ENCODE measurements at places on chromosomes 3 and 15.

DNA sequence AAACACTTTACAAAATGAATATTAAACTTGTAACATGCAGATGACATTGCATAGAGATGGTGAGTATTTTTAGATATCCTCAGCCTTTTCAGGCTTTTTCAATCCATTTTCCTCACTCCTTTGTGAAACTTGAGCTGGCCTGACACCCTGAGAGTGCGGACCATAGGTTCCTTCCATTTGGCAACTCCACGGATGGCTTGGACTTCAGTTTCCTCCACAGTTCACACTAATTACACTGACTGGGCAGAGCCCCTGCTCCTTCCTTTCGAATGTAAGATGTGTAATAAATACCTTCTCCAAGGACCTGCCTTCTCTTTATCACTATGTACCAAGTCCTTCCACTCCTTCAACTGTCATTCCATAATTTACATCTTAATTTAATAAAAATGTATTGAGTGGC lies 141.7 kb upstream of the LRIG1 start:
- no peak for DNase-seq

DNA sequence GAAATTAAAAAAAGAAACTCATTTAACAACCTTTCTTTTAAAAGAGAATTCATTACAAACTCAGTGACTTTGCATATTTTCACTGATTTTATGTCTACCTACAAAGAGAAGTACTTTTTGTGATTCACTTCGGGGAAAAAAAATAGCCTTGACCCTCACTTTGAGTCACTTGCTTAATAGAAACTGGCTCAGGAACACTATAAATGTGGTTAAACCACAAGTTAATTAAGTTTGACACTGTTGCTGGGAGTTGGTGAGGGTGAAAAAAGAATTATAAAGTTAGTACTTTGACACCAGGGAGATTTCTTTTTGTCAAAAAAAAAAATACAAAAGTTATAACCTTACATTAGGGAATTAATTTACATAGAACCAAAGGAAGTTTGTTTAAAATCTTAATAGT lies 810.9 kb downstream of the NR2F2 start:
- no peak for DNase-seq

DNA sequence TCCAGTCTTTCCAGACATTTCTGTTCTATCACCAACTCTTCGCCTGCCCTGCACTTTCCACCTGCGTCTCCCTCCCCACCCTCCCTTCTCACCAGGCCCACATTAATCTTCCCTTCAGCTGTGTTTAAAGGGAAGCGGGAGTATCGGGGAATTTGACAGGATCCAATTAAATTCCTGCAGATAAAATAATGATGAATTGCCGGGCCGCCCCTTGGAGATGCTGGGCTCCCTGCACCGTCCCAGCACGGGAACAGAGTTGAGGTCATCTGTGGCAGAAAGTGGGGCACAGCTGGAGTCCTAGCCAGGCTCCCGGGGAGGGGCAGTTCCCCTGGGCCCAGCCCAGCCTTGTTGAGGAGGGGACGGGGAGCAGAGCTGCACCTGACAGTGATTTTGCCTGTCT lies 30.3 kb downstream of the PLXNA1 start:
- no peak for DNase-seq

- no peak for DNase-seq
These were observed 7.2 kb upstream of the TIMP4 start for GRCh38 chr3:12165909-12166308.

GRCh38 chr3:27253391-27253790 lies 115.8 kb downstream of the NEK10 start:
- DNase-seq = no peak

DNA sequence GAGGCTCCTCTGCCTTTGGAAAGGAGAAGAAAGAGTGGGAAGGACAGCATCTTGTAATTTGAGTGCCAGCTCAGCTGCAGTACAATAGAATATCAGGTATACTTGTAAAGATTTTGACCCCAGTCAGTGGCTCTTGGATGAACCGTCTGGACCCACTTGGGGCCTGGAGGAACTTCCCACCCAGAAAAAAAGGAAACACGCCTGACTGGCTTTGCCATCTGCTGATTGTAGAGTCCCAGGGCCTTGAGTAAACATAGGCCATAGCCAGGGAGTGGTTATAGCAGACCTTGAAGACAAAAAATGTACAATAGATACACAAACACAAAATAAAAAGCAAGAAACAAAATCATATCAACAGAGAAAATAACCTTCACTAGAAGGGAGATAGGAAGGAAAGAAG lies 112.1 kb downstream of the GOLIM4 start:
- DNase-seq = no peak

DNA sequence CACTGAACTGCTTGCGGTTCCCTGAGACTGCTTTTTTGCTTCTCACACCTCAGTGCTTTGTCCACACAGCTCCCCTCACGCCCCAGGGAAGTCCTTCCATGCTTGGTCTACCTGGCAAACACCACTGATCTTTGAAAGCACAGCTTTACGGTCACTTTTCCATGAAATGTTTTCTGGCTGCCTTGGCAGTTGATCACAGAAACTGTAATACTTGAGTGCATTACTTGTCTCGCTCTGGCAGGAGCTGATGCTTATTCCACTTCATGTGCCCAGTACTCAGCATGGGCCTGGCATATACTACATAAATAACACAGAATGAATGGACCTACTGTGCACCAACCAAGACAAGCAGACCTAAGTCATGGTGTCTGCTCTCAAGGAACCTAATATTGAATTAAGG lies 121.1 kb downstream of the MEX3B start:
- DNase-seq = no peak

GRCh38 chr15:41018534-41018933 lies 65.3 kb downstream of the CHAC1 start:
- DNase-seq = no peak

GRCh38 chr3:22399566-22399965 lies 648.6 kb upstream of the ZNF385D start:
- DNase-seq = peak; percentile 17

DNA sequence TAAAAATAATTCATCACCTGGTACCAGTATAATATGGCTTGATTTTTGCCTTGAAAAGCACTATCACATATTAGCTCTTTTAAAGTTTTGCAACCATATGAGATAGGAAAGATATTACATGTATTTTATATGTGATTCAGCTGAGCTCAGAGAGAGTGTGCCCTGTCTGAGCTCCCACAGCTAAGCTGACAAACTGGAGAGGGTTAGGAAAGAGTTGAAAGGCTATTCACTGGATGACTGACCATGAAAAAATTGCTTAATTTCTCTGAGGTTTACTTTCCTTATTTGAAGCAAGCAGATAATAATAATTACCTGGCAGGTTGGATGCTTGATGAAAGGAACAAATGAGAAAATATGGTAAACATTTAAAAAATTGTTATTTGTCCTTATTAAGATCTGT lies 97.4 kb upstream of the CCDC80 start:
- DNase-seq = no peak

GRCh38 chr15:69634860-69635259 lies 182.2 kb downstream of the RPLP1 start:
- DNase-seq = no peak

GRCh38 chr15:89772932-89773583 lies 3.1 kb upstream of the MESP2 start:
- peak; percentile 75 for DNase-seq

DNA sequence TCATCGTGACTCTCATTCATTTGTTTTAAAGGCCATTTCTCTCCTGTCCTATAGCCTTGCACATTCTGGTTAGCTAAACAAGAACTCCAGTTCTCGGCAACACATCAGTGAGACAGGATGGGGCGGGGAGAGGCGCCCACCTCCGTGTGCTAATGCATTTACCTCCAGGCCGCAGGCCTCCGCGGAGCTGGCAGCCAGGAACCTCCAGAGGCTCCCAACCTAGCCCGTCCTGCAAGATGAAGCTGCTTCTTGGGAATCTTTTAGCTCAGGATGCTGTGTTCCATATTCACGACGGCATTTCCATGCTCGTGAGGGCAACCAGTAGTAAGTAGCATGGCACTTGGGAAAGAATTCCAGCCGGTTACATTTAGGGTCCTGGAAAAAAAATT lies 47.9 kb downstream of the RGMA start:
- DNase-seq = no peak

DNA sequence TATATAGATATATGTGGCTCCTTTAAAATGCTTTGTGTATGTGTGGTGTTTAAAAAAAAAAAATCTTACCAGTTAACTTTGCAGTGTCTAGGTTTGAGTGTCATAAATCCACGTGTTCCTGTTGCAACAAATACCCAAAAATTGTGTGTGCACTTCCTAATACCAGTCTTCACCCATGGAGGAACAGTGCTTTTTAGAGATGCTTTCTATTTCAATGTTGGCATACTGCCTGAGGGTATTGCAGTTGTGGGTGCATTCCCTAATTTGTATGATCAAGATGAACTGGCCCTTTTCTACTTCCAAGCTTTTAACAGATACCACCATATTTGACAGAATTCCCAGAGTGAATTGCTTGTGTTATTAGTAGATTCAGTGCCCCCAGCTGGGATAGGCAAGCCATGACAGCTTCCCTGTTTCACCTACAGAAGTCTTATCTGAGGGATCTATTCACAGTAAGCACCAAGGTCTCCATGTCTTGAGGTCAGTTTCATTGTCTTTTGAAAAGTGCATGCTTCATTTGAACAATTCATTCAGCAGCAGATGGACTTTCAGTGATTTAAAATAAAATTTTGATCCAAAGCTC lies 68.9 kb upstream of the GOLGA6B start:
- peak; percentile 9 for DNase-seq

DNA sequence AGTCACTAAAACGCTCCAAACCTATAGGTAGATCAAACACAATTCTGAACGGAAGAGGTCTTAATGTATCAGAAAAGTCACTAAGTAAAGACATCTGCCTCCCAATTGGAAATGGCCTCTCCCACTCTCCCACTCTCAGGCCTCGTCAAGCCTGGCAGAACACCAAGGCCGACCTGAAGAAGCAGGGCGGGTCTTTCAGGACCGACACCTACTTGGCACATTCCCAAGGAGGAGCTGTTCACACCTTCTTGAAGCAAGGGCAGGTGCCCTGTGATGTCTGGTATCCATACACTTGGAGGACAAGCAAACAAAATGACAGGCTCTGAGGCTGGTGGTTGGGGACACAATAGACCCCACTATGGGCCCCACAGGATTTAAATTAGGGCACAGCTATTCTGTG lies 30.0 kb downstream of the XXYLT1 start:
- no peak for DNase-seq

DNA sequence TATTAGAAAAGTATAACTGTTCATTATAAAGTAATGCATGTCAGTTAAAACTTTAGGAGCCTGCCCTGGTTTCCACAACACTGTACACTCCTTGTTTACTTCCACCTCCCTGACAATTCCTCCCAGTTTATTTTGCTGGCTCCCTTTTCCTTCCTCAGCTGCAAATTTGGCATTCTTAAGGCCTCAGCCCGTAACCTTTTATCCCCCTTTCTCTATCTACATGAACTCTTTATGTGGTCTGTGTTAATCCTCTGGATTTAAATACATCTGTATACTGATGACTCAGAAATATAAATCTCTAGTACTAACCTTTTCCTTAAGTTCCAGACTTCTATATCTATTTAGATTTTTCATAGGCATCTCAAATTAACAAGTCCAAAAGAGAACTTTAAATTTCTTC lies 143.6 kb downstream of the OTOL1 start:
- DNase-seq = no peak

DNA sequence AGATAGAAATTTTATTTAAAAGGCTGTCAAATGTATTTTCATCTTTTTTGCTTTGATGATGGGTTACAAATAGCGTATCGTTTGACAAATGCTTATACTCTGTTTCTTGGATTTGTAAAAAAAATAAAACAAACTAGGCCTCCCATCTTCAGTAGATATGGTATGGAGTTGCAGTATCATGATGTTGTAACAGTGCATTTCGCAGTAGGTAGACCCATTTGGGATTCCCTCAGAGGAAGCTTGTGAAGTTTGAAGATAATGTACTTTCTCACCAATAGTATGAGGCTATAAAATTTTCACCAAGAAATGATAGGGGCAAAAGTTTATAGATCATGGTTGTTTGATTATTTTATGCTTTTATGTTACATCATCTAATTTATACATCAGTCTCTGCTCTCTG lies 10.8 kb downstream of the MBNL1 start:
- no peak for DNase-seq

DNA sequence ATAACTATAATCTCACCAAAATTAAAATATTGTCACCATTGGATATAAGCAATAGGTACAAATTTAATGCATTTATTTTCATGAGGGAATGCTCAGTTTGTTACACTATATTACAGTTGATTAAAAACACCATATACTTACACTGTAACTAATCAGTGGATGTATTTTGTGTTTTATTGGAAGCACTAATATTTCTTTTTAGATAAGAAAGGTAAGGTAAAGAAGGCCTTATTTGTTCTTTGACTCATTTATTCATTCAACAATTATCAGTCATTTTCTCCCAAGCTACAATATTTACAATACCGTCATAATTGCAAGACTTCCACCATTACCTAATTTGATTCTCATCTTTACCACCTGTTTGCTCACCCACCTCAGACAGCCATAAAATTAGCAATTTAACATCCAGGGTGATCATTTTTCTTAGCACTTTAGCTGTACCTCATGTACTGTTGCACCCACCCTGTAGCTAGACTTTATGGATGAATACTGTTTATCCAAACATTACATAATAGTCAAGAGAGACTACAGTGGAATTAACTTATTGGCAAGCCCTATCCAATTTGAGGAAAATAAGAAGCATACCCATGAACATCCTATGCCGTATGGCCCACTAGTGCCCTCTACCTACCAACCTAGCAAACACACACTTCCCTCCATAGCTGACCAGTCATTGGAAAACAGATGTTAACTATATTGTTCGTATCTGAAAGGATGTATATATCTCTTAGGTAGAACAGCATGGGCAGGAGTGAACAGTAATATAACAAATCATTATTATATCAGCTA lies 229.6 kb downstream of the BBX start:
- DNase-seq = peak; percentile 34

GRCh38 chr3:30458376-30459171 lies 147.8 kb upstream of the TGFBR2 start:
- no peak for DNase-seq

DNA sequence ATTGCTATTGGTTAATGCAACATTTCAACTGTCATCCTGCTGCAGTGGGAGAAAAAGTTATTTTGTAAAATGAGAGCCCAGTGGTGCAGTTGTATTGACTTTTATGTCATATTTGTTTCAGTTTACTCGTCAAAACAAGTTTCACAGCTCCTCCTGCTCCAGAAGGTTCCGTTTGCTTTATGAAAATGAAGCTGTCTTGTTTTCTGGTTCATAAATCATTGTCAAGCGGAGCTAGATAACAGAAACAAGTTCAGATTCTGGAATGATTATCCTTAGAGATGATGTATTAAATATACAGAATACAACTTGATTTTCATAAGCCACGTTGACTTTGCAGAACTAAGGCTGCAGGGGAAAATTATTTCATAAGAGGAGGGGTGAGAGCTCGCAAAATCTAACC lies 970.5 kb upstream of the NR2F2 start:
- DNase-seq = no peak

- no peak for DNase-seq
These were observed 17.7 kb upstream of the FEM1B start for GRCh38 chr15:68259883-68260282.

GRCh38 chr3:165835431-165835830 lies 1.8 kb downstream of the BCHE start:
- DNase-seq = no peak
